Left renal cortex interstitium (tissue), 4 donors: ENCODE measurements at places on chromosomes 1 and 21. TPM values are rescaled to one million over a fixed set of nuclear protein-coding genes. Genes with fewer than 3 reads are reported as not detected.

Gene TMEM125
- polyA plus RNA-seq: 15.5 TPM

GRCh38 chr21:20618878-20619277 lies 379.3 kb upstream of the NCAM2 start:
- no peak for DNase-seq

DNA sequence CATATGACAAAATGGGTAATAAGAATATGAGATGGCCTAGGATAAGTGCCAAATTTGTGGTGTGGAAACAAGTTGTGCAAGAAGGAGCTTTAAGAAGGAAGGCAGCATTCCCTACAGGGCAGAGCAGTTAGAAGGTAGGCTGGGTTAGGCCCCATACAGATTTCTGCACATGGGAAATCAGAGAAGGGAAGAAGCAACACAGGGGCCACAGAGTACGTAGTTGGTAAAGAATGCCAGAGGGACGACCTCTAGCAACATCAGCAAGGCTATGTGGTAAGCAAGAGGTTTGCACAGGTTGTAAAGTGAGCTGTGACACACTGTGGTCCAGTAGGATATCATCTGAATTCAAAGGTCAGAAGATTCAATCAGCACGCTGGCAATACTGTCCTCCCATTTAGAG lies 765.6 kb upstream of the B3GALT2 start:
- no peak for DNase-seq

DNA sequence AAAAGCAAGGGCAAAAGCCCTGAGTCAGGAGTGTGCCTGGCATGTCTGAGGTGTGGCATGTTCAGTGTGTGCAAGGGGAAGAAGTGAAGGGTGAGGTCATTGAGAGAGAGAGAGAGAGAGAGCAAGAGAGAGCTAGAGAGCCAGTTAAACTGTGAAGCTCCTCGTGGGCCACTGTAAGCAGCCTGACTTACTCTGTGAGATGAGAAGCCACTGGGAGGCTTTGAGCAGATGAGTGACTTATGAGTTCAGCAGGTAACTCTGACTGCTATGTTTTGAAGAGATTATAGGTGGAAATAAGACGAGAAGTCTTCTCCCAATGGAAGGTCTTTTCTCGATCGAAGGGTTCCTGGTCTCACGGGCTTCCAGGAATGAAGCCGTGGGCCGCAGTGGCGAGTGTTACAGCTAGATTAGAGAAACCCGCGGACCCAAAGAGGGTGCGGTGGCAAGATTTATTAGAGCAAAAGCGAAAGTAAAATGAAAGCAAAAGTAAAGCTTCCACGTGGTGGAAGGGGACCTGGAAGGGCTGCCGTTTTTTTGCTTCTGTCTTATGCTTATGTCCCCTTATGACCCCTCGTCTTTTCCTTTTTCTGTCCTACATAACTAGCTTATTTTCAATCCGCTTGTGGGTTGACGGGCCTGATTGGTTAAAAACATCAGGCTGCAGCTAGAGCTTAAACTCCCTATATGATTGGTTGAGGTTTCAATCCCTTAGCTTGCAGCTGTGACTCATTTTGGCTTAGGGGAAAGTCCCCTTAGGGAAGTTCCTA lies 323.1 kb upstream of the FAM78B start:
- DNase-seq: no peak
